Activated CD8-positive, alpha-beta T cell treated with anti-CD3 and anti-CD28 coated beads for 36 hours (primary cell): ENCODE measurements at places on chromosomes 2 and 18. TPM values are rescaled to one million over a fixed set of nuclear protein-coding genes. Genes with fewer than 3 reads are reported as not detected.

NGEF gene
- total RNA-seq = 0.63 TPM

- no peak overlapping the region for H3K27ac ChIP-seq
- H3K36me3 ChIP-seq = no peaks in the 10 kb centered on the region
- no peaks in the 10 kb centered on the region for H3K4me1 ChIP-seq
- H3K27me3 ChIP-seq = no peaks in the 10 kb centered on the region
- DNase-seq = no peak
Measured at GRCh38 chr2:17959833-17960232, 81.4 kb downstream of the KCNS3 start.

CLEC4F gene
- not detected for total RNA-seq

TAF1B gene
- 22.3 TPM for total RNA-seq

DNA sequence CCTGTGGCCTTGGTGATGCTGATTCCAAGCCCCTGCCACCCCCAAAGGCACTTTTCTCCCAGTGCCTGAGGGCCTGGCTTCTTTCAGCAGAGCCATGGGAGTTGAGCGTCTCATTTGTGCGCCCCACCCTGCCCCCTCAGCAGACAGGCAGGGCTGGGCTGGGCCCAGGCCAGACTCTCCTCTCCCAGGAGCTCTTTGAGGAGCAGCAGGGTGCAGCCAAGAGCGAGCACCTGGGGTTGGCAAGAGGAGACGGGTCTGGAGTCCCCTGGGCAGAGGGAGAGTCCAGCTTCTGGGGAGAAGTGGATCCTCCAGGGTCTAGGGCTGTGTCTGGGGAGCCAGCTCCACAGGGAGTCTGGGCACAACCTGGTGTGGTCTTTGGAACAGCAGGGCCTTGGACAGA, 21.2 kb downstream of the NPPC start:
- no peaks in the 10 kb centered on the region for H3K36me3 ChIP-seq
- no peak for DNase-seq
- no peak overlapping the region for H3K4me3 ChIP-seq

SCYGR4 gene
- total RNA-seq = not detected

GRCh38 chr2:35343135-35343534, 1012.4 kb upstream of the CRIM1 start:
- H3K27me3 ChIP-seq = no peaks in the 10 kb centered on the region
- no peak for DNase-seq
- H3K27ac ChIP-seq = no peak overlapping the region
- no peak overlapping the region for H3K4me3 ChIP-seq

DNA sequence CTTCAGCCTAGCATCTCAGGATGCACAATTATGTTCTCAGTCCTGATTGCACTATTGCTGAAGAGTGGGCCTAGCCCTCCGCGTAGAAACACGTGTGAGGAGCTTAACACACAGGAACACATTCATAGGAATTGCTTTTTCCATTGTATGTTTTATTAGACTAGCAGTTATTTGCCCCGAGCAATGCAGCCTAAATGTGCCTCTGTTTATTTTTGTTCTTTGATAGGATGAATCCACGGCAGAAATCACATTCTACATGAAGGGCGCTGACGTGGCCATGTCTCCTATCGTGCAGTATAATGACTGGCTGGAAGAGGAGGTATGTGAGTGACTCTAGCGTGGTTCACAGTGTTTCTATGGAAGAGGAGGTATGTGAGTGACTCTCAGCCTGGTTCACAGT, 65.9 kb upstream of the NFATC1 start:
- no peak overlapping the region for H3K27ac ChIP-seq
- no peaks in the 10 kb centered on the region for H3K27me3 ChIP-seq
- no peak overlapping the region for H3K4me3 ChIP-seq
- peaks cover 15% of the 10 kb centered on the region for H3K36me3 ChIP-seq
- peaks cover 11% of the 10 kb centered on the region for H3K4me1 ChIP-seq
- no peak for DNase-seq

DNA sequence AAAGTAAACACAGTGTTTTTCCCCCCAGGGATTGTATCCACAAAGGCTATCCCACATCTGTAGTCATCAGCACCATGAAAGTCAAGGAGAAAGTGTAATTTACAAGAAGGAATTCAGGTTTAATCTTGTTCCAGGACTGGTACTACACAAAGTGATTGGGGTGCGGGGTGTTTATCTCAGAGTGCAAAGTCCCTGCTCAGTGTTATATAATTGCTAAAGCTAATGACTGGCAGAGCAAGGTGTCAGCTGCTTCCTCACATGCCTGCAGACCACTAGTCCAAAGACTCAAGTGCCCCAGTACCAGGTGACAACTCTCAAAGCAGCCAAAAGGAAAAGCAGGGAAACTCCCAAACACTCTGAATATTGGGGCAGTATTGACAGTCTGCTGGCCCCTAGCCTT, 40.4 kb upstream of the PDCL3 start:
- no peak overlapping the region for H3K4me3 ChIP-seq
- no peaks in the 10 kb centered on the region for H3K4me1 ChIP-seq
- no peak overlapping the region for H3K27ac ChIP-seq
- no peak for DNase-seq

DNA sequence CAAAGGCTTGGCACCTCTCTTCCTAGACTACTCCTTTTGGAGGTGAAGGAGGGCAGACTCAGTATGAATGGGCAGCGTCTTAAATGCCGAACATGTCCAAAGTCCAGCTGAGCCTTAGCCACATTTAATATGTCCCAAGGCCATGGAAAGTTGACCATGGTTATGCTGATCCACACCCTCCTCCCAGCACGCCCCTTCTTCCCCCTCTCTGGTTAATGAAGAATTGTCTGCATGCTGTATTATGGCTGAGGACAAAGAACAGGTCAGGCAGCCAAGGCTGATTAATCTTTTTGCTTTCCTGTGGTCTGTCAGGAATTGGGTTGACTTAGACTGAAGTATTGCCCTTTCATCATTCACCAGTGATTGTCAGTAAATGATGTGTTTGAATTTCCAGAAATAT, 5.8 kb upstream of the MYOM1 start:
- H3K36me3 ChIP-seq = no peaks in the 10 kb centered on the region
- DNase-seq = no peak
- no peak overlapping the region for H3K4me3 ChIP-seq
- no peak overlapping the region for H3K27ac ChIP-seq
- H3K4me1 ChIP-seq = peaks cover under 1% of the 10 kb centered on the region

CLHC1 gene
- 4.2 TPM for total RNA-seq

DNA sequence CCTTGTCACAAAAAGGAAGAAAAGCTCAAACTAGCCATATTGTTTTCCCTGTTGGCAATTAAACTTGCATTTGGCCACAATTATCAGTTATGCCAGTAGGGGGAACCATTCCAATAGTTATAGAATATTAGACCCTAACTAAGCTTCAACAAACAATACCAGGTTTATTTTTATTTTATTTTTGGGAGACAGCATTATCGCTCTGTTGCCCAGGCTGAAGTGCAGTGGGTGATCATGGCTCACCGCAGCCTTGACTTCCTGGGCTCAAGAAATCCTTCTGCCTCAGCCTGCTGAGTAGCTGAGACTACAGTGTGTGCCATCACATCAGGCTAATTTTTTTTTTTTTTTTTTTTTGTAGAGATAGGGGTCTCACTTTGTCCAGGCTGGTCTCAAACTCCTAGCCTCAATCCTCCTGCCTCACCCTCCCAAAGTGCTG, 102.1 kb downstream of the ATAD2B start:
- H3K27me3 ChIP-seq = no peaks in the 10 kb centered on the region
- peaks cover 15% of the 10 kb centered on the region for H3K4me1 ChIP-seq

DNA sequence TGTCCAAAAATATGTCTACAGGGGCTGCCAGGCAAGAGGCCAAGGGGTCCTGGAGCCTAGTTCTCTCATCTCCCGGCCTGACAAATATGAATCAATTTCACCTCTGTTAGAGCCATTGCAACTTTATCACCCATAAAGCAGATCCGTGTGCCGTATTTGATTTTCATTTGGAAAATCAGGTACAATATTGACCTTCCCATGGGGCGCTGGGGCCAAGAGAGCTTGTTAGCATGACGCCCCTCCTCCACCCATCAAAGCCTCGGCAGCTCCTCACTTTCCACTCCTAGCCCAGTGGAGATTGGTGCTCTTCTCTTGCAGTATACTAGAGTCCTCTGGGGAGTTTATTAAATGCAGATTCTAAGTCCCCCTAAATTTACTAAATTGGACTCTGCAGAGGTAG, 96.8 kb downstream of the CAPN13 start:
- H3K27ac ChIP-seq = no peak overlapping the region
- H3K27me3 ChIP-seq = no peaks in the 10 kb centered on the region
- H3K4me3 ChIP-seq = no peak overlapping the region
- no peaks in the 10 kb centered on the region for H3K36me3 ChIP-seq

ALPG gene
- not detected for total RNA-seq

CD302 gene
- 0.43 TPM for total RNA-seq

- no peaks in the 10 kb centered on the region for H3K36me3 ChIP-seq
- no peaks in the 10 kb centered on the region for H3K4me1 ChIP-seq
- H3K27ac ChIP-seq = no peak overlapping the region
Measured at GRCh38 chr2:149421791-149422190, 91.4 kb downstream of the LYPD6 start.

MYCN gene
- 0.16 TPM for total RNA-seq

DNA sequence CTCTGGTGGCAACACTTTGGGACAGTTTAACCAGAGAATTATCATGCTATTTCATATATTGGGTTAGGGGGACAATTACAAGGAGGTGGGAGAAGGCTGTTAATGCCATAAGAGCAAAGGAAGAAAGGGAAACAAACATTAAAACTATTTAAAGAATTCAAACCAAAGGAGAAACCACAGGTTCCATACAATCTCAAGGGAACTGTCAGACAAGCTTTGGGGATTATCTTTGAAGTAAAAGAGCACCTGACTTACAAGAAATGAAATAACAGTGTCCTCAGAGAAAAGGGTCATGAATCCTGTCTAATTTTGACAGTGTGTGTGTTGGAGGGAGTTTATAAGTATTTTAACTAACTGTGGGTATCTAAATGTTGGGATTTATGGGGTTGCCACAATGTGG, 44.4 kb downstream of the CERS6 start:
- H3K36me3 ChIP-seq = peaks cover 31% of the 10 kb centered on the region
- no peak overlapping the region for H3K27ac ChIP-seq
- H3K27me3 ChIP-seq = no peaks in the 10 kb centered on the region
- H3K4me1 ChIP-seq = peaks cover 47% of the 10 kb centered on the region
- DNase-seq = no peak
